Head of caudate nucleus (tissue), 42 donors: ENCODE measurements at places on chromosomes 5 and 9.

DNA sequence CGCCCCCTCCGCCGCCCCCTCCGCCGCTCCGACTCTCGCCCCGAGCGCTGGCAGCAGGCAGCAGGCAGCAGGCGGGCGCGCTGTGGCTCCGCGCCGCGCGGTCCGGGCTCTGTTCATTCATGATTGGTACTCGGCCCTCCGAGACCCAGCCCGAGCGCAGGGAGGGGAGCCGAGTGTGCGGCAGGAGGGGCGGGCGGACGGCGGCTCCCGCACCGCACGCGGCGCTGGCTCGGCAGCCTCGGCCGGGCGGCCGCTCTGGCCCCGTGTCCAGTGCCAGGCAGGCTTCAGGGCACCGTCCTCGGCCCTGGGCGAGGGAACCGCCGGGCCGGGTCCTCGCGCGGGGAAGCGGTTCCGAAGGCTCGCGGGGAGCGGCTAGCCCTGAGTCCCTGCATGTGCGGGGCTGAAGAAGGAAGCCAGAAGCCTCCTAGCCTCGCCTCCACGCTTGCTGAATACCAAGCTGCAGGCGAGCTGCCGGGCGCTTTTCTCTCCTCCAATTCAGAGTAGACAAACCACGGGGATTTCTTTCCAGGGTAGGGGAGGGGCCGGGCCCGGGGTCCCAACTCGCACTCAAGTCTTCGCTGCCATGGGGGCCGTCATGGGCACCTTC, at the start of gene KCNIP1:
Gene KCNIP1, plus strand, starts transcription at position 31 of the 607 bp plus-strand sequence.
- DNase-seq: peak; percentile 58

- no peak for DNase-seq
Observed at GRCh38 chr5:174990909-174991308, 266.5 kb downstream of the MSX2 start.

DNA sequence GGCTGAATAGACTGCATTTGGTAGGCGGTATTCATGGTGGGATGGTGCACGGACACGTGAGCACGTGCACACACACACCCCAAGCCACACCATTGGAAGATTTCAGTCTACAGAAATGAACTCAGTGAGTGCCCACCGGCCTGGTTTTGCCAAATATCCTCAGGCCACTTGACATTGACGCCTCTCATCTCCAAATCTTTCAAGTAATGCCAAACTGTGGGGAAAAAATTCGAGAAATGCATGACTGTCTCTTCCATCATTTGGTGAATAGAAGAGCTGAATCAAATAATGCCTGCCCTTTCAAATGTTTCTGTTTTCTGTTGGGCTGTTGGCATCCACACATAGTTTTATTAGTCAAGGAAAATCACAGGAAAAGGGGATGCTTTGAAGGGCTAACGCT, 182.3 kb upstream of the EFNA5 start:
- no peak for DNase-seq

GRCh38 chr5:78627175-78627574, 21.4 kb downstream of the LHFPL2 start:
- DNase-seq: peak; percentile 54

DNA sequence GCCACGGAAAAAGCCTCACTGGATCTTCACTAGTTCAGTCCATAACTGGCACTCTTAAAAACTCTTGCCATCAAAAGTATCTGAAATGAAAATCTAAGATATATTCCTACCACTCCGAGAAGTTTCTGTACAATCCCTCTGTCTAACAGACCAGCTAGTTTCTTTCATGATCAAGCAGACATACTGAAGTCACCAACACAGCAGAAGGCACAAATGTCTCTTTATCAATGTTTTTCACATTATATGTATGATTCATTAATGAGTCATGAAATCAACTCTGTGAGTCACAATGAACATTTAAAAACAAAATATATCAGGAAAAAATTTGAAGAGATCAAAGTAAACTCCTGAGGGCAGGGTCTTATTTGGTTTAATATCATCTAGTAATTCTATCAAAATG, 50.8 kb downstream of the F2R start:
- DNase-seq: no peak

GRCh38 chr5:177432143-177432838, 5.8 kb downstream of the GRK6 start:
- DNase-seq: peak; percentile 40

DNA sequence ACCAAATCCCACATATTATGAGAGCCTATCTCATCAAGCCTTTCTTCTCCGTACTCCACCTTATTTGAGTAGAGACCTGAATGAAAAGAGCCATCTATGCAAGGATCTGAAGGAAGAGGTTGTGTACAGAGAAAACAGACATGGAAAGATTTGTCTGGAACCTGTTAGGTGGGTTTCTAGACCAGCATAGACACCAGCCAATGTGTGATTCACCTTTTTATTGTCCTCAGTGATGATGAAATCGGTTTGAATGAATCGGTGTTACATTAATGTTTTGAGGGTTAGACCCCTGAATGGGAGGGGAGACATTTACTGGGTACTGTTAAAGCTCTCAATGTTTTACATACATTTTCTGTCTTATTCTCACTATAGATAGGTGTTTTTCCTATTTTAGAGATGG, 223.6 kb downstream of the NMUR2 start:
- DNase-seq: no peak

GRCh38 chr5:1004461-1005248, 3.9 kb upstream of the NKD2 start:
- no peak for DNase-seq

- DNase-seq: no peak
Observed at GRCh38 chr9:106795031-106795430, 67.9 kb upstream of the ZNF462 start.

DNA sequence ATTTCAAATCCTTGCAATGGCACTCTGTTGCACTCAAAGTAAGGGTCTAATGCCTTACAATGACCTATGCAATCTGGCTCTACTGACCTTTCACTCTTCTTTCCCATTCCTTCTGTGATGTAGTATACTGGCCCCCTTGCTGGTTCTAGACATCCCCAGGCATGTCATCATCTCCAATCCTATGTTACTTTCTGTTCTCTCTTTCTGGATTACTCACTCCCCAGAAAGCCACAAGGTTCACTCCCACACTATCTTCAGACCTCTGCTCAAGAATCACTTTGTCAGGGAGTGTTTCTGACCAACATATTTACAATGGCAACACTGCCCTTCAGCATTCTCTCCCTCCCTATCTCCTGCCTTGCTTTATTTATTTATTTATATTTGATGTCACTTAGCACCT, 802.2 kb upstream of the WWC1 start:
- DNase-seq: no peak

- DNase-seq: no peak
Observed at GRCh38 chr5:90802474-90803317, 244.1 kb downstream of the ADGRV1 start.

GRCh38 chr5:2761921-2762488, 10.5 kb upstream of the IRX2 start:
- no peak for DNase-seq

DNA sequence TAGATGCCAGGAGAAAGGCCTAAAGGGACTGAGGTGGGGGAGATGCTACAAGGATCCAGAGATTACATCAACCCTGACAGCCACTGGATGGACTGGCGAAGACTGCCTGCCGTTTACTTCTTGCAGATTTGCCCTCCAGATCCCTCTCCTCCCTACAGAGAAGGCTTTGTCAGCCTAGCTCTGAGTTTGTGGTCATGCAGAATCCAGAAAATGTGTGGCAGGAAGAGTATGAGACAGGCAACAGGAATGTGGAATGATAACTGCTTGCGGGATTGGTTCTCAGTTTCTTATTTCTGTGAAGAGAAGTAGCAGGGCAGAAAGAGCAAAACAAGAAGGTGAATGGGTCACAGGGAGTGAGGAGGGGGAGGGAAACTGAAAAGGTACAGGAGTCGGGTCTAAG, 129.6 kb downstream of the TLE1 start:
- no peak for DNase-seq

DNA sequence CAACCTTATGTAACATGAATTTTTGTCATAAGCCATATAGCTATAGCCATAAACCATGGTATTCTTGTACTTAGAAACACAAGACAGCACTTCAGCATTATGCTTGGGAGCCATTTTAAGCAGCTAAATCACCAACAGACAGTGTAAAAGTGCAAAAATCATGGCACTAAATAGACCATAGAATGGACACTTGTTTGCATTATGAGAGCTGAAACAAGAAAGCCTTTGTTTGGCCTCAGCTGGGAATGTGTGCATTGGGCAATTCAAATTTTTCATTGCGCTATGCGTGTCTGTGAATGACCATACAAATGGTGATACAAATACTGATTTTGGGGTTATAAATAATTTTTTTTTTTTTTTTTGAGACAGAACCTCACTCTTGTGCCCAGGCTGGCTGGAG, 23.7 kb downstream of the KDM4C start:
- no peak for DNase-seq
